ENCODE measurements at places on chromosomes 12 and 14.

DNA sequence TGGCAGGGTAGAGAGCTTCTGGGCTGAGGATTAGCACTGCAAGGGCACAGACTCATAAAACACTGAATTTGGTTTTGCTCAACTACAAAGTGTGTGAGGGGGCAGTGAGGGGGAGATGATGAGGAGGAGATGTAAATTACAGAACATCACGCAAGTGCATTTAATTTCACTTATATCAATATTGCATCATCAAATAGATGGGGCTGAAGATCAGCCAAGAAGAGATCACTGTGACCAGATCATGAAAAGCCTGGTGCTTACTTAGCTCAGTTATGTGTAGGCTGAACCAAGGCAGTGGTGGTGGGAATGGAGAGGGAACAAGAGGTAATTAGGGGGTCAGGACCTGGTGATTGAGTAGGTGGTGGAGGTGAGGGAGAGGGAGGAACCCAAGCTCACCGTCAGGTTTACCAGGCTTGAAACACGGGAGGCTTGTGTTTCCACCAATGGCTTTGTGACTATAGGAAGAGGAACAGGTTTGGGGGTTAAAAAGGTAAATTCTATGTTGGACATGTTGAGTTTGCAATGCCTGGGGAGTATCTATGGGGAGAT is 11.3 kb downstream of the FOS start:
- DNase-seq, result no peak

DNA sequence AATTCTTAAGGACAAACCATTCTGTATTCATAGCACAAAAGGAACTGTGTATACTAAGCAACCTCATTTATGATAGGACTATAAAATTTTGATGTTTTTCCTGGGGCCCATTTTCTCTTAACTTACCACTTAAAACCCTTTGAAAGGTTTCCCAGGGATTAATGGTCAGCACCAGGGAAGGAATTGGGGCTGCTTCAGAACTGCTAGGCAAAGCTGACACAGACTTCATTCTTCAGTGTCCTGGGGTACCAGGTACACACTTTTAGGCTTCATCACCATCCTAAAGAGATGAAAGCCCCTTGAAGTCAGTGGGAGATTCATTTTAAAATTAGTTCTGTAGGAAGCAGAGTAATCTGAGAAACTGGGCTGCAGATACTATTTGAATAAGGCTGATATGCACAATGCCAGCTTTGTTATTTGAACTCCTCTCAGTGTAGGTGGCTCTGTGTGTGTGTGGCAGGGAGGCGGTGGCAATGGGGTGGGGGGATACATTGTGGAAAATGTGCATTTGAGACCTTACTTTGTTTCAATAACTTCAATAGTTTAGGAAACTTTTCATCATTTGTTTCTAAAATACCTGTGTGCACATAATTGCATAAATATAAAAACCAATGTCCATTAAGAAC is 329.3 kb upstream of the DCN start:
- DNase-seq, result no peak

DNA sequence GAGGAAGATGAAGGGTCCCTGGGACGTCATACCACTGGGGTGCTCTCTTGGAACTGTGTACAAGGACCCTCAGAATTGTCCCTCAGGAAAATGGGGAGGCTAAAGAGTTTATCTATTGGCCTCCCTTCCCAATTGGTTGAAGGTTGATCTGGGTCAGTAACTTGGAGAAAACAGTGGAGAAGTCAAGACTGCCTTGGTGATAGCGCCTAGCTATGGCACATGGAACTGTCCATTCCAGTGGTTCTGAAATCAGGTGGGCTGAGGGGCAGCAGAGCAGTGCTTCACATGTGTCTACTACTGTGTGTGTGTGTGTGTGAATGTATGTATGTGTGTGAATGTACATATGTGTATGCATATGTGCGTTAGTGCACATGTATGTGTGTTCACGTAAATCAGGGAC is 316.1 kb downstream of the AACS start:
- no peak for DNase-seq

- no peak for DNase-seq
Observed at GRCh38 chr14:49033131-49033530, 553.0 kb downstream of the RPS29 start.
